ENCODE measurements at places on chromosomes 4 and X.

- no peak for DNase-seq
Measured at GRCh38 chrX:9824554-9824953, 38.3 kb downstream of the SHROOM2 start.

DNA sequence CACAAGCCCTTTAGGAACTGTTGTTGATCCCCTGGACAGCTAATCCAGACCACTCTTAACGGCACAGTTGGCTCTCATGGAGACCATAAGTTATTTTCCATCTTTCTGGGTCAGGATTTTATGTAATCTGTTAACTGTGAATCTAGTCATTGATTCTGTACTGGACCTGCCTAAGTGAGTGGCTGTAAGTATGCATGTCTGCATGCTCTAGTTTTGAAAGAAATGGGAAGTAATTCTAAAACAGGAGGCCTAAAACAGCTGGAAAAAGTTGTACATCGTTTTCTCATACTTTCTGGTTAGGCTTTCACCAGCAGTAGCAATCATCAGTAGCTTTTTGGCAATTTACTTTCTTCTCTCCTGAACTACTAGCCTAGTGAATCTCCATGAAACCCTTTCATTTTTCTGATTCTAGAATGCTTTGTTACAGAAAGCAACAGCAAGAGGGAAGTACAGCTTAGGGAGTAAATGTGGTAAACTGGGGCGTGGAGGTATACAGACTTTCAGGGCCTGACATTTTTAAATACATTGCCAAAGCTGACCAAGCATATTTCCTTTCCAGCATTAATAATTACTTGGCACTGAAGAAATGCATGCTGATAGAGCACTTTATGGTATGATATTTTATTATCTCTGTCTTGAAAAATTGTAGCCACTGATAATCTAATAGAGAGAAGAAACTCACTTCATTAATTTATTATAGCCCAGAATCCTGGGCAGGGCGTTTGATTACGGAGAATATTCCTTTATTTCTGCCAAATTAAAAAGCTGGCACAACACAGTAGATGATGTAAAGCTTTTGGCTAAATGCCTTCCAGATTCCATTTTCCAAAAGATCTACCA lies 202.7 kb downstream of the BANK1 start:
- no peak for DNase-seq

- DNase-seq = peak; percentile 33
Measured at GRCh38 chr4:99816545-99817308, at the start of gene DAPP1. Gene DAPP1 (plus strand): TSS chr4:99816827. CDS start chr4:99816914, 87 bp downstream.

GRCh38 chrX:12304261-12304660 lies 166.0 kb downstream of the FRMPD4 start:
- no peak for DNase-seq

DNA sequence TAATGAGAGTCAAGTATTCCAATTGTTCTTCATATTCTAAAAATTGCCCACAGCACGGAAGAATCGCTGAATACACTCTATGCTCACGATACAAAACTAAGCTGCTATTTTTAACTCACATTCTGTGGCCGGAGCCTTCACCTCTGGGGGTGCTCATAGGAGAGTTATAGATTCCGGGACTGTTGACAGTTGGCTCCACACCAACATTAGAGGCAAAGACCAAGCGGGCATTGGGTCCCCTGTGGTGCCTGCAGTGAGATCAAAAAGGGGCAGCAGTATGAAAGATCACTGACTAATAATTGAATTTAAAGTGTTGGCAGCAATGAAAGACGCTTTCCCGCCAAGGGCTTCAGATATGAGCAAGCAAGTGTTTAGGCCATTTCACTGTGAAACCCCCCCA lies 146.0 kb downstream of the TMEM144 start:
- no peak for DNase-seq

- DNase-seq = no peak
Measured at GRCh38 chr4:6179362-6179761, 21.0 kb downstream of the JAKMIP1 start.

DNA sequence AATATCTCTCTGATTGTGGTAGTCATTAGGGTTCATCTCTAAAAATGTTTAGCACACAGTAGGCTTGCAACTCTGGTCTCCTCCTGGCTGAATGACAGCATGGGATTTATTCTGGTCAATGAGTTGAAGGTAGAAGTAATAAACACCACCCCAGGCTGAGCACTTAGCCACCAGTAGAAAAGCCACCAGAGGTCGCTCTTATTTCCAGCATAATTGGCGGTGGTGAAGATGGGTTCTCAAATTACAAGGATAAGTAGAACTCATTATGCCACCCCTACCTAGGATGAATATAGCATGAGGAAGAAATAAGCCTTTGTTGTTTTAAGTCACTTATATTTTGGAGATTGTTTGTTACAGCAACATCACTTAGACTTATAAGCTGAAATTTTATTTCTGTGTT lies 302.7 kb downstream of the GPM6A start:
- no peak for DNase-seq

DNA sequence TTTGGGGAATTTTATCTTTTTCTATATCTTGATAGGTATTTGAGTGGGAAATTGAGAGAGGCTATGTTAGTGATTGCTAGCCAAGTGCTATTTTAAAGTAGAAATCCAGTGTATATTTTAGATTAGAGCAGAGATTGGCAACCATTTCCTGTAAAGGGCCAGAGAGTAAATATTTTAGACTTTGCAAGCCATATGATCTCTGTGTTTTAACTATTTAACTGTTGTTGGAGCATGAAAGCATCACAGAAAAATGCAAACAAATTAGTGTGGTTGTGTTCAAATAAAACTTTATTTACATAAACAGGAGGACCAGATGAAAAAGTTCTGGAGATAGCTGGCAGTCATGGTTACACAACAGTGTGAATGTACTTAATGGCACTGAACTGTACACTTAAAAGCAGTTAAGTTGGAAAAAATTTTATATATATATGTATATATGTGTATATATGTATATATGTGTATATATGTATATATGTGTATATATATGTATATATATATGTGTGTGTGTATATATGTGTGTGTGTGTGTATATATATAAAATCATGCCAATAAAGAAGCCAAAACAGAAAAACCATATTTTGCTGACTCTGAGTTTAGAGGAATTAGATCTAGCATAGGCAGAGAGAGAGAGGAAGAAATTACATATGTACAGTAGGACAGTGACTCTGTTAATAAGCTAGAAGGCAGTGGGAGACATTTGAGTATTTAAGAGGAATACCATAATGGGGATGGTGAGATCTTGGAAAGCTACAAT lies 83.4 kb downstream of the TMEM164 start:
- no peak for DNase-seq
